ENCODE measurements at places on chromosomes 3 and 15.

DNA sequence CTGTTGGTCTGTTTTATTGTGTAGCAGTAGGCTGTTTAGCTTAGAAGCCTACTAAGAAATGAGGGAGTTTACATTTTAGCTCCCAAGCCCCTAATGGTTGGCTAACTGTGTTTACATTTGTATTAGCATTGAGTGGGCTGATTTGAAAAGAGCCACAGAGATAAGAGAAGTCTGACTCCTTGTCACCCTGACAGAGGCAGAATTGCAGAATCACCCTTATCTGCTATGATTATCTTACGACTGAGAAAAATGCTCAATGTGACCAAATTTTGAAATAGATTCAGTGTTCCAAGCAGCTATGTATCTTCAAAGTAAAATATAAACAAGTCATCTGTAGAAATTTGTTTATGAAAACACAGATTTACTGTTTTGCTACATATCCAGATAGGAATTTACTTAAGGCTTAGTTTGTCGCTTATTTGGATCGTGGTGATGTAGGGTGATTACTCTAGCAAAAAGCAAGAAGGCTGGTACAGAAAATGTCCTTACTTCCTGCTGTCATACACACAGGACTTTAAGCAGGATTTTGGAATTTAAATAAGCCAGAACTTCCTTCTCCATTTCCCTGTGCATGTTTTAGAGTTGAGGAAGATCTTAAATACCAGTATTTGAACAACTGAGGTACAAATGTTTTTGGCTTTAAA, 19.0 kb downstream of the SEMA6D start:
- no peak for DNase-seq

DNA sequence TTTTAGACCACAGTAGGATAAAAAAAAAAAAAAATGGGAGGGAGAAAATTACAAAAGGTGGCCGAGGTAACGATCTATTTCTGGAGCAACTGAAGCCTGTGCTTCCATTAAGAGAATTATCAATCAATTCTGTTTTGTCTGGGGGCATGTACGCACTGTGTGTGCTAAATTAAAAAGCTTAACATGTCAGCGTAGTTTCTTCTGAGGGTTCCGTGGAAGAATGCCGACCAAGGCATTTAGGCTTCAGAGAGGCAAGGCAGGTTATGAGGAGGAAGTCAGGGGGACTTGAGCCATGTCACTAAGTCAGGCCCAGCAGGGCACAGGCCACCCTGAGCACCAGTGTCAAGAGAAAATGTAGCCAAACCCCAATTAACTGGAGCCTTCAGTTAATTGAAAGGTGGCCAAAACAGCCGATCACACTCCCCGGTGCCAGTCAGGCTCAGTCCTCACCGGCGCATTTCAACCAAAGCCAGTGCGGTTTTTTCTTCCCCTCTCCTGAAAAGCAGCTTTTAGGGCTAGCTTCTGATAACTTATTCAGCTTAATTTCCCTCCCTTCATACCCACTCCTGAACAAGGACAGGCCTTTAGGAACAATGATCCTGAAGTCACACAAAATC, 113.9 kb downstream of the MEGF11 start:
- no peak for DNase-seq

GRCh38 chr3:34783876-34784275, 855.4 kb upstream of the ARPP21 start:
- DNase-seq = no peak

GRCh38 chr3:19972054-19972453, 25.2 kb downstream of the RAB5A start:
- DNase-seq = no peak

DNA sequence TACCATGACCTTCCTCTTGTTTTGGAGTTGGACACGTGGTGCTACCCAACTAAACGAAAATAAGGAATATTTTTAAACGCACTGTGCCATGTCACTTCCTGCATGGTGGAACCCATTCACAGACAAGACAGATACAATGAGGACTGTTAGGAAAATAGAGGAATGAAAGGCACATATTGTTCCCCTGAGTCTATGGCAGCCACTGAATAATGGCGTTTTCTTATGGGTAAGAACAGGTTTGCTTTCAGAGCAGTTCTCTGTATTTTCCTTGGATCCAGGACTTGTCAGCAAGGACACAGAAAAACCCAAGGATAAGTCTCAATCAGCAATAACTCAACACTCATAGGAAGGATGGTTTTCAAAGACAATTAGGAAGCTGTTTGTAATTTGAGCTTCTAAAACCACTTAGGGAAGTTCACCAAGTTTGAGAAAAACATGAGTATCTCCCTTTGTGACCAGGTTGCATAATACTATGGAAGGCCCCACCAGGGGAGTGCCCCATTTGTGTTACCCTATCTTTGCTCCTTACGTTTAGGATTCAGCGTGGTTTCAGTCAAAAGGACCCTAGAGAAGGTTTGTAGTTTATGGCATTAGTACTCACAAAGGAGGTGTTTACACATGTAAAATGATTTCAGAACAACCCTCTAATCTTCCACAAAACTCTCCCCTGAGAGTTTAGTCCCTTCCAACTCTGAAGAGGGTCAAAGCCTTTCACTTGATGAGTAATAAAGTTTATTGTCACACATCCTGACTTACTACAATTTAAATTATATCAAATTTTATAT, 487.2 kb upstream of the ATP11B start:
- no peak for DNase-seq

- no peak for DNase-seq
These were observed 357.9 kb upstream of the LRRC3B start for GRCh38 chr3:26264708-26265107.

- DNase-seq = no peak
These were observed 5.9 kb upstream of the EDEM1 start for GRCh38 chr3:5181469-5182141.

- no peak for DNase-seq
These were observed 1.9 kb upstream of the ATP2B2 start for GRCh38 chr3:10507331-10507730.

GRCh38 chr3:144770281-144770680, 798.7 kb downstream of the DIPK2A start:
- no peak for DNase-seq

- no peak for DNase-seq
These were observed 64.2 kb downstream of the SCAPER start for GRCh38 chr15:76840830-76841460.

GRCh38 chr3:8745619-8746370, 12.2 kb downstream of the CAV3 start:
- no peak for DNase-seq

DNA sequence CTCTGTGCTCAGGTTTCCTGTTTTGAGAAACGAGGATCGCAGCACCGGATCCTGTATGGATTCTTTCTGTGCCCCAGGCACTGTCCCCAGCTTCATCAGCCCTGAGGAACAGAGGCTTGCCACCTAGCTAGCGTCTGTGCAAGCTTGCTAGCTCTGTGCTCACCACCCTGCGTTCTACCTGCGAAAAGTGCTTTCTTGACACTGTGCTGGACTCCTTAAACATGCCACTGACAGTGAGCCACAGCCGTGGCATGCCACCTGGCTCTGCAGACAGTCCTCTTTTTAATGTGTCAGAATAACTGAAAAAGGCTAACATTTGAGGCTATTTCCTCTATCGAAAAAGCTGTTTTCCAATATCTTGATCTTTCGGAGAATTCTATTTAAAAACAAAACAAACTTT, 1.4 kb downstream of the PGPEP1L start:
- no peak for DNase-seq

DNA sequence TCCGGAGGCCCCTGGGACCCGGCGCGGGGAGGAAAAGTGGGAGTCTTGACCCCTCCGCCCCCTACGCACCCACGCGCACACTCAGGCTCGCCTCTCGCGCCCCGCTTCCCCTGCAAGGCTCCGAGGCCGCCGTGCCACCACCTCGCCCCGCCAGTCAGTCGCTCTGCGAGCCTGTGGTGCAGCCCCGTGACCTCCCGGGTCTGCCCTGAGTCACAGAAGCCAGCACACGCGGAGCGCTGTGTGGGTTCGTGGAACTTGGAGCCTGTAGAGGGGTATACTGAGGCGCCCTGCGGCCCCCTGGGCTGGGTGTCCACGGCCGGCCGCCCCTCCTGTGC, 380 bp upstream of the ALS2CL start:
- DNase-seq = peak; percentile 64

DNA sequence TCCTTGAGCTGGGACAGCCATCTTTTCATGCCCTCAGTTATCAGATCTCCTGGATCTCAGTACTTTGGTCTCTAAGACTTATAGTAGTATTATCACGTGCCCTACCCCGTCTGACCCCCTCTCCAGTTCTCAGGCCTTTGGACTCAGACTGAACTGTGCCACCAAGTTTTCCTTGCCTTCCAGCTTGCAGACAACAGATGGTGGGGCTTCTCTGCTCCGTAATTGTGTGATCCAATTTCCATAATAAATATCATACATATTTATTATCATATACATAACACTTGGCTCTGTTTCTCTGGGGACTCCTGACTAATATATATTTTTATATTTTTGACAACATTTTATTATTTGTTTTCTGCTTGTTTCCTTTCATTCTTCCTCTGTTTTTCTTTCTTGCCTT, 458.8 kb upstream of the SEMA6D start:
- no peak for DNase-seq

- no peak for DNase-seq
These were observed 234.7 kb upstream of the ZPLD1 start for GRCh38 chr3:102200126-102200525.

DNA sequence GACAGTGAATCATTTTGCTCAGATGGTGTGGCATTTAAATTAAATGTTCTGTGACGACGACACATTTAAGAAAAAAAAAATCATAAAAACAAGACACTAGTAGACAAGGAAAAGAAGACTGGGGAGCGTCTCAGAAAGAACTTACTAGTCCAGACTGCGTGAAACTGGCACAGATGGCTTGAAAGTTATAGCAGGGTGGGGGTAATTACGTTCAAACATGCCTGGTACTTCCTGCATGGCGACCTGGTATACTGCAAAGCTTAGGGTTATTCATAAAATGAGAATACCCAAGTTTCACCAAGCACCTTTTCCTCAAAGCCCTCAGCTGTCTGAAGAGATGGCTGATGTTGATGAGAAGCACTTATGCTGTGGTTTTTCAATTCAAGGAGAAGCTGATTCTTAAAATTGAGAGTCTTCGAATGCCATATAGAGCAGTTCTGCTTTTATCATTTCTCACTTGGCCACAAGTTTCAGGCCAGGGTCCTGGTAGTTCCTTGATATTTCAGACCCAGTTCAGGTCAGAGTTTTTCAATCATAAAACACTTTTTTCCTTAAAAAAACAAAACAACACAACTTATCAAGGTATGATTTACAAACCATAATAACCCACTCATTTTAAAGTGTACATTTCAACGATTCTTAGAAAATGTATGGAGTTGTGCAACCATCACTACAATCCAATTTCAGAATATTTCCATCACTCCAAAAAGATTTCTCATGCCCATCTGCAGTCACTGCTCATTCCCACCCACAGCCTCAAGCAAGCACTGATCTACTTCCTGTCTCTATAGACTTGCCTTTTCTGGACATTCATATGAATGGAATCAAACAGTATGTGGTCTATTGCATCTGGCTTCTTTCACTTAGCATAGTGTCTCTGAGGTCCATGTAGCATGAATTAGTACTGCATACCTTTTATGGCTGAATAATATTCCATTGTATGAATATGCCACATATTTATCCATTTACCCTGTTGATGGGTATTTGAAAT, 24.7 kb downstream of the PCOLCE2 start:
- no peak for DNase-seq

DNA sequence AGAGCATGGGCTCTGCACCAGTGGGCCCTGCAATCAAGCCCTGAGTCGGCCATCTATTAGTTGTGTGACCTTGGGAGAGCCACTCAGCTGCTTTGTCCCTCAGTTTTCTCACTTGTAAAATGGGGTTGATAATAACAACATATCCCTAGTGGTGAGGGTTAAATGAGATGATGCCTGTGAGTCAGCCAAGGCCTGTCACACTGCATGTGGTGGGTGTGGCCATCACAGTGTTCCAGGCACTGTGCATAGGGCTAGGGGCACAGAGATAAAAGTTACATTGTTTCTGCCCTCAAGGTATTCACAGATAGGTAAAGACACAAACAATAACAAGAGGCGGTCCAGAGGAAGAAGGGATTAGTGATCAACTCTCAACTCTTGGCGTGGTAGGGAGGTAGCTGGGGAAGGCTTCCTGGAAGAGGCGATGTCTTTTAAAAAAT, 19.5 kb downstream of the SMAD6 start:
- DNase-seq = no peak

DNA sequence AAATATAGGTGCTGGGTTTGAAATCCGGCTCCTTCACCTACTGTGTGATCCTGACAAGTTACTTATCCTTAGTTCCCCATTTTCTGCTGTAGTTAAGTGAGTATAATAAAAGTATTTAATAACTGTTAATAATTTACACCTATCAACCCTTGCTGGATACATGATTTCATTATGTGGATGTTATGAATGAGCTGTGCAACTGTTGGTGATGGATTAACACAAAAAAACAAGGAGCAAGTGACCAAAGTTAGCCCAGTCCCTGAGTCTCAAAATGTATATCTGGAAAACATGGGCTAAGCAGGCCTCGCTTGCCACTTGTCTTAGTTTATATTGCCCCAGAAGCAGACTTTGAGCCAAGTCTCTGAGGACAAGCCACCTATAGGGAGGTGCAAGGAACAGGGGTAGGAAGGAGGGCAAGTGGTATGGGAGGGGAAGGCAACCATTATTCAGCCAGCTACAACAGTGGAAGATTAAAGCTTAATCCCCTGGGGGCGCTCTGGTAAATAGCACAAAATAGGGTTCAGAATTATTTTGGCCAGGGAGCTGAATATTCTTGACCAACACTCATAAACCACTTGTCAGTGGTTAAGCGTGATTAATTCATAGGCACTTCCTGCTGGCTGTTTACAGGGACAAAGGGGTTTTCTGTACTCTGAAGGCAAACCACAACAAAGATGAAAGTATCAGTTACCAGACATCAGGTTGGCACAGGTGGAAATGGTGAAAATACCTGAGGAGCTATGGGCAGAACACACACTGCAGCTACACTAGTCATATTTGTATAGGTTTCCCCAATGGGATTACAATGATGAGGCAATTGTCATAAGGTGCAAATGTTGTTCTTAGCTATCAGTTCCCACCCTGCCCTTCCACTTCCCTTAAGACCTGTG, 76.2 kb downstream of the TRIM42 start:
- DNase-seq = no peak

All from activated naive CD4-positive, alpha-beta T cell (primary cell).